ENCODE measurements at places on chromosomes 4 and X. TPM values are rescaled to one million over a fixed set of nuclear protein-coding genes. Genes with fewer than 3 reads are reported as not detected.

The RBMXL3 gene
- not detected for total RNA-seq

The HTRA3 gene
- total RNA-seq: not detected

The NXF2 gene
- total RNA-seq: not detected

The APOOL gene
- 13.4 TPM for total RNA-seq

- H3K27ac ChIP-seq: no peak overlapping the region
- no peaks in the 10 kb centered on the region for H3K36me3 ChIP-seq
- DNase-seq: no peak
- no peaks in the 10 kb centered on the region for H3K4me1 ChIP-seq
These were observed 106.3 kb downstream of the TRAPPC11 start for GRCh38 chr4:183765251-183765911.

GRCh38 chr4:186887752-186888151 lies 164.1 kb upstream of the FAT1 start:
- H3K27ac ChIP-seq: no peak overlapping the region
- H3K27me3 ChIP-seq: no peaks in the 10 kb centered on the region
- no peak overlapping the region for H3K4me3 ChIP-seq
- H3K4me1 ChIP-seq: no peaks in the 10 kb centered on the region
- no peaks in the 10 kb centered on the region for H3K36me3 ChIP-seq
- DNase-seq: no peak

DNA sequence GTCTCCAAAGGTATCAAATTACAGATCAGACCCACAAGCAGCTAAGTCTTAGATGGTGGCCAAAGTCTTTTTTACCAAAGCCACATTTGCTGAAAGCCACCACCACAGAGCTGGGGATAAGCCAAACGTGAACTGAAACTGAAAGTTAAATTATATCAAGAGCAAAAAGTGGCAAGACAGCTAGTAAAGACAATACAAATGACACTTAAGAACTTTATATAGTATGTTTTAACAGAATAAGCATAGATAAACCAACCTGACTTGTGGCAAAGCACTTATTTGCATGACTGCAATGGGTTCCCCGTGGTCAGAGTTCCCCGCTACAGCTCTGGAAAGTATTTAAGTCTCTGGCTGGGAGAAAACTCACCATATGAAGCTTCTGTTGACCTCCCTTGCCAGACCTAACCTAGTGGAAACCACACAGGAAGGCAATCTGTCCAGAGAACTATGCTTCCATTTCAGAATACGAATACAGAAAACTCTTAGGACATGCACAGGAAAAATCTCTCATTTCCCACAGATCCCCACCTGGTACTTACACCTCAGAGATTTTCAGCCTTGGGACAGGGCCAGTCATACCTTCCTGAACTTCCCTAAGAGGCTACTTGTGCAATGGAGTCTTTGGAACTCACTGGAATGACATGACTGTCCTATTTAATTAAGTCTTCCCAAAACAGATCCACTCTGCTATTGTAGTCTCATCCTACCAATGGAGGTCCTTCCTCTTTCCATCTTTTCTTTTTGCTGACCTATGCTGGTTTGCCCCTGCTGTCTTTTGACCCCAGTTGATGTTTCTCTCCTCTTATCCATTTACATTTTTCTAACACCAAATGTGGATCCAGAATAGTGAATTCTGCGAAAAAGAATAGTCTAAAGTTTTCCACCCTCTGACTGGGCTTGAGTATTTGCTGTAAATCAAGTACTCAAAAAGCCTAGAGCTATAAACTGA lies 225.1 kb downstream of the NR3C2 start:
- H3K27me3 ChIP-seq: no peaks in the 10 kb centered on the region
- peak overlapping the region; percentile 70 for H3K4me3 ChIP-seq
- DNase-seq: peak; percentile 70
- H3K4me1 ChIP-seq: peaks cover 32% of the 10 kb centered on the region
- peaks cover 4% of the 10 kb centered on the region for H3K36me3 ChIP-seq
- H3K27ac ChIP-seq: peak overlapping the region; percentile 86

DNA sequence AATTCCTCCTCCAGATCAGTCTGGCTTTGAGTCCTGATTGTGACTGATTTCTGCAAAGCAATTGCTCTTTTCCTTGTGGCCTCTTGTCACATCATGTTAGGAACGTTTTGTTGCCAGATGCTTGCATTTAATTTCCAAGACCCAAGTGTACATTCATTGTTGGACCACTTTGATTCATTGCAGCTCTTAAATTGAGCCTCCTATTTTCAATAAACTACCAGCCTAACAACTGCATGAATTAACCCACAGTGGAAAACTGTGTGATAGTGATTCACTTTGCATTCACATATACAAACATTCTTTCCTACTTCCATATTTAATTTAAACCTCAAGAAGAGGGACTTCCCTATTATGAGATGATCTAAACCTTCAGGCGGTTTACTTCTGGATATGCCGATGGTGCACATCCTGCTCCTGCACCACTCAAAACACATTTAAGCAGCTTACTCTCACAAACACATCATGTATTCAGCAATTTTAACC lies 118.4 kb downstream of the AFF1 start:
- peaks cover 50% of the 10 kb centered on the region for H3K36me3 ChIP-seq
- H3K27me3 ChIP-seq: no peaks in the 10 kb centered on the region
- H3K4me3 ChIP-seq: no peak overlapping the region
- H3K27ac ChIP-seq: no peak overlapping the region
- DNase-seq: no peak

- H3K36me3 ChIP-seq: peaks cover 3% of the 10 kb centered on the region
- H3K27me3 ChIP-seq: no peaks in the 10 kb centered on the region
- no peak overlapping the region for H3K4me3 ChIP-seq
- H3K27ac ChIP-seq: no peak overlapping the region
- DNase-seq: no peak
- peaks cover 13% of the 10 kb centered on the region for H3K4me1 ChIP-seq
These were observed 12.9 kb downstream of the CHRNA9 start for GRCh38 chr4:40348000-40348399.

- peaks cover 19% of the 10 kb centered on the region for H3K4me1 ChIP-seq
- H3K27me3 ChIP-seq: peaks cover 13% of the 10 kb centered on the region
- H3K4me3 ChIP-seq: peak within 1 kb of the TSS; percentile 65
- no peaks in the 10 kb centered on the region for H3K36me3 ChIP-seq
- H3K27ac ChIP-seq: no peak within 1 kb of the TSS
- peak; percentile 32 for DNase-seq
These were observed at the start of gene AFF2 for GRCh38 chrX:148500423-148501385. AFF2 (plus strand) TSS chrX:148500617; CDS start chrX:148501098, 481 bp downstream.

- no peak overlapping the region for H3K4me3 ChIP-seq
- H3K27ac ChIP-seq: no peak overlapping the region
- H3K36me3 ChIP-seq: no peaks in the 10 kb centered on the region
- no peaks in the 10 kb centered on the region for H3K4me1 ChIP-seq
- H3K27me3 ChIP-seq: no peaks in the 10 kb centered on the region
These were observed 34.6 kb downstream of the PPP2R2C start for GRCh38 chr4:6437826-6438238.

- H3K27ac ChIP-seq: no peak overlapping the region
- no peak for DNase-seq
- H3K4me3 ChIP-seq: no peak overlapping the region
- H3K27me3 ChIP-seq: peaks cover 3% of the 10 kb centered on the region
These were observed 80.9 kb upstream of the MTM1 start for GRCh38 chrX:150487369-150488094.

DNA sequence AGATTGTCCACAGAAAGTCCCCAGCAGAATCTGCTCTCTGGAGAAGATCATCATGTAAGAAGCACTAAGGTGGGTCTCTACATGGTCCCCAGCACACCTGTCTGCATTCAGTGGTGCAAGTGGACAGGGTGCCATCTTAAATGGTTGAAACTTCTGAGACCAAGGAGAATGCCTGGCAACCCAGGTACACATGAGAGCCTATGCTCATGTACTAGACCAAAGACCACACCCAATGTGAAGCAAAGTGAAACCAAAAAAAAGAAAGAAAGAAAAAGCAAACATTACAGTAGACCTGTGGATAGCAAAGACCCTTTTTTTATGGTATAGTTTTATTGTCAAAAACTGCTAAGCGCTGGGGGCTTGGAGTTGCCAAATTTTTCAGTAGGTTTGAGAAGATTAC lies 15.0 kb downstream of the CD40LG start:
- H3K36me3 ChIP-seq: peaks cover 72% of the 10 kb centered on the region
- DNase-seq: no peak
- no peaks in the 10 kb centered on the region for H3K27me3 ChIP-seq
- H3K4me1 ChIP-seq: peaks cover 62% of the 10 kb centered on the region
- no peak overlapping the region for H3K4me3 ChIP-seq

DNA sequence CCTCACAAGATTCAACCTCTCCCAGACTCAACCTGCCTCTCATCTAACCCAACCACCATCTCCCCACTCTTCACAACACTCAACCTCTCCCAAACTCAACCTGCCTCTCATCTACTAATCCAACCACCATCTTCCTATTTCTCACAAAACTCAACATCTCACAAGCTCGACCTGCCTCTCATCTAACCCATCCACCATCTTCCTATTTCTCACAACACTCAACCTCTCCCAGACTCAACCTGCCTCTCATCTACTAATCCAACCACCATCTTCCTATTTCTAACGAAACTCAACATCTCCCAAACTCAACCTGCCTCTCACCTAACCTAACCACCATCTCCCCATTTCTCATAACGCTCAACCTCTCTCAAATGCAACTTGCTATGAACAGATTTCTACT lies 29.8 kb downstream of the FAT1 start:
- H3K4me1 ChIP-seq: no peaks in the 10 kb centered on the region
- DNase-seq: no peak
- H3K36me3 ChIP-seq: no peaks in the 10 kb centered on the region
- H3K27me3 ChIP-seq: no peaks in the 10 kb centered on the region
- H3K4me3 ChIP-seq: no peak overlapping the region

GRCh38 chrX:154381271-154381670 lies 2.2 kb downstream of the EMD start:
- peaks cover 30% of the 10 kb centered on the region for H3K4me1 ChIP-seq
- no peak overlapping the region for H3K27ac ChIP-seq
- no peak for DNase-seq
- H3K27me3 ChIP-seq: no peaks in the 10 kb centered on the region
- H3K4me3 ChIP-seq: no peak overlapping the region

GRCh38 chr4:120418146-120418545 lies 351.5 kb upstream of the MAD2L1 start:
- no peak overlapping the region for H3K27ac ChIP-seq

All from activated CD8-positive, alpha-beta T cell treated with anti-CD3 and anti-CD28 coated beads, Interleukin-2, amount 10 ng/mL, durations not matched to agents 7 days and 5 days (primary cell).